Right ventricle myocardium inferior (tissue), 1 donor: ENCODE measurements at places on chromosomes 5 and 9. TPM values are rescaled to one million over a fixed set of nuclear protein-coding genes. Genes with fewer than 3 reads are reported as not detected.
A peak's percentile ranks its signal among the peaks of the same experiment; 100 is the strongest.

GRCh38 chr9:130387905-130388304 lies 56.9 kb upstream of the ASS1 start:
- DNase-seq: no peak

GRCh38 chr9:16867576-16868311 lies 2.7 kb downstream of the BNC2 start:
- no peak for DNase-seq

DNA sequence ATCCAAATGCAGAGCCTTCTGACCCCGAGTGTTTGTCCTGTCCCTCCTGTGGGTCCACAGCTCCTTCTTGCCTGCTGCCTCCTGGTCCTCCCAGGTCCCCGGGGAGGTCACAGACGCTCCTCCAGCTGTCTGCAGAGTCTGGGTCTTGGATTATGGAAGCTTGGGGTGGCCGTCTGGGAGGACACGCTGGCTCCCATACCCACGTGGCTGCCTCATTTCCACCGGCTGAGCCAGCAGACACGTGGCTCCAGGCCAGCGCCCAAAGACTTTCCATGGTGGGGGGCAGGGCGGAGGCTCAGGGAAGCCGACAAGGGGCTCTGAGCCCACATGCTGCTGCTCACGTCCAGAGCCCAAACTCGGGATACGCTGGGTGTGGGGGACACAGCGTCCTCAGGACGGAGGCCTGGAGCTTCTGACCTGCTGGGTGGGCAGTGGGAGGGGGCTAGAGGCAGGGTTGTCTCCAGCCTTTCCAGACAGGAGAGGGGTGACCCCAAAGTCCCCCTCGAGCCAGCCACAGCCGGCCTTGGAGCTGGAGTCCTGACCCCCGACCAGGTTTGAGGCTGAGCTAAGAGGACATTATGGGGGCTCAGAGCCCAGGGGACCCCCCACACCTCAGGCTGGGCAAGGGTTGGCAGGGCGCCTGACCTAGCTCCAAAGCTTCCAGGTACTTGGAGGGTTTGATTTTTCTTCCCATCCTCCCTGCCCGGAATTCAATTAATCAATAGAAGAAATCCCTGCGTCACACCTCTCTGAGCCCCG lies 24.2 kb upstream of the RNU6ATAC start:
- peak; percentile 68 for DNase-seq

DNA sequence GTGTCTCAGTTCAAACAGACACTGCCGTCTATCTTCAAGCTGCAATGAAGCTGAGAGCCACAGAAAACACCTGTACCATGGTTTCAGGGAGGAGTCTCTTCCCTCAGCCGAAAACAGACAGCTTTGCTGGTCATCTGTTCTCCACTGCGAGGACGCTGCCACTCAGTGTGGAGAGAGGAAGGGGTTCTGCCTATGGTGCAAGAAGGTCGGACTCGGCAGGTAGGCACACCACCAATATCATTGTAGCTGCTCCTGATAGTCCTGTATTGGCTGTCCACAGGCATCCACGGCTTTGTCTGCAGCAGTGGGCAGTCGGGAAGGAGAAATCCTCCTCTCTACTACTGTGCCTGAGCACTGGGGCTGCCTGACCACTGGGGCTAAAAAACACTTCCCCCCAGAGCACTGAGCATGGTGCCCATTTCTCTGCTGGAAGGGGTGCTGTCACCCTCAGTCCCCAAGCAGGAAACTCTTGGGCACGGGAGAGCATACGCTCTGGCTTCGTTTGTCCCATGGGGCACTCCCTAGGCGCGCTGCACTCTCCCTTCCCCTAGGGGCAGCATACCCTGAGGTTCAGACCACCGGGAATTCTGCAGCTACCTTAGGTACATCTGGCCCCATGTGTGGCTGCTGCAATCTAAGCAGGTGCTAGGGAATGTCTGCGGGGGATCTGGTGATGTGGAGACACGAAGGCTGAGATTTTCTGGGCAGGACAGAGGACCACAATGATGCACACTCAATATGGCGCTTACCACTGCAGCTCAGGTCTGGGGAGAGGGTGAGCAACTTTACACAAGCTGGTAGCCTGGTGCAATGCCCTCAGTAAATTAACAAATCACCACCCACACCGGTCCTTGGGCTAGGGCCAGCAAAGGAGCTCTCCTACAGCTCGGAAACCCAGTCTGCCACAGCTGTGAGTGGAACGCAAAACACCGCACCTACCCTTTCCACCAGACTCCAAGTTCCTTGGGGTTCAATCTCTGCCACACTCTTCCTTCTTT lies 880.9 kb upstream of the SEMA6A start:
- DNase-seq: no peak

DNA sequence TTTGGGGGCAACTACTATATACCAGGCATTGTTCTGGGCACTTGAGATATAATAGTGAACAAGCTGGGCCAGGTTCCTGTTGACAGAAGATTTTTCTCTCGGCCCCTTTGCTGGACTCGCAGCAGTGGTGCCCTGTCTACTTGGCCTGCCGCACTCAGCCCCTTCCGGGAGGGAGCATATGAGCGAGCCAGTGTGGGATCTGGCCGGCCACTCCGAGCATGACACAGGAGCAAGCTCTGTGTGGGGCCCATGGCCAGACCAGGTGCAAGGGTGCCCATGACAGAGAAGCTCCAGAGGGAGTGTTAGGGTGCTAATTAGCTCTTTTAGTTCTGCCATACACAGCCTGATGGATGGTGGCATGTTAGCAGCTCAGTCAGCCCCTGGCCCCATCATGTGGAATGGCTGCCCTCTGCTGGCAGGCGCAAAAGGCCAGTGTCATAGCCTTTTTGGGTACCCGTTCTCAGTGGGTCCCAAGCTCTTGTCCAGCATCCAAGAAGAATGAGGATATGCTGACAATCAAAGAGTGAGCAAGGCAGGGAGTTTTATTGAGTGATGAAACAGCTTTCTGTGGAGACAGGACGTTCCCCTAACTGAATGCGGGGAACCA lies 9.3 kb upstream of the KIF4B start:
- DNase-seq: peak; percentile 37

DNA sequence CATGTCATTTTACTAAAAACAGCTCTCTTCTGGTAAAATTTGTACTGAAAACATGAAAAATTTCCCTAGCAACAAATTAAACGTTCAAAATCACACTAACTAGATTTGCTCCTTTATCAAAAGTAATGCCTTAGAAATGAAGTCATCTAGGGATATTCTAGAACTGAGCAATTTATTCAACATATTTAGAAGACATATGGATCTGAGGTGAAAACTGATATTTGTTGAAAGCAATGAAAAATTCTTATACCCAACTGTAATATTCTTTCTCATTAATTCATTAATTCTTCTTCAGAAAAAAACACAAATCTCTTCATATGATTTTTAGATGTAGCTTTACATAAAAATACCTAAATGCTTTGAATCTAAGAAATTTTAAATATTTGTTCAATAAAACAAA lies 604.9 kb downstream of the NR2F1-AS1 start:
- DNase-seq: no peak

DNA sequence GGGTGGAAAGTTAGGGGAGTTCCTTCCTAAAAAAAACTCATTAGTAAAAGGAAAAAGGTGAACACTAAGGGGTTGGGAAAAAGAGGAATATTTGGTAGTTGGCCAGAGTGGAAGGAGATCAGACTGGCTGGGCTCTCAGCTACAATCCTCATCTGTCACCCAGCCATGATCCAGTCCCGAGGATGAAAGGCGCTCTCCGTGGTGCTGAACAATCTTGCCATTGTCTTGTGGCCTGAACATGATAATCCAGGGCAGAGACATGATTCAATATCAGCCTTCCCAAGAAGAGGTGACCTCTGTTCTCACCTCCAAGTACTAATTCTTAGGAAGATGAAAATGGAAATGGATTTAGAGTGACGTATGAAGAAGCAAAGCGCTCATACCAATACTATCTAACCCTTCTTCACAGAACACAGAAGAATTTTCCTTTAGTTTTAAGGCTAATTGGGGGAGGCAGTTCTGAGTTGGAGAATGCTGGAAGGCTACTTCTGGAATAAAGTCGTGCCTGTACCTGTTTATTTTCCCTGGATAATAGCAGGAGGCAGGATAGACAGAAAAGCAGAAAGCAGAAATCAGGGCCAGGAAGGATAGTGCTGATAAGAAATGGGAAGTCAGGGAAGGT lies 36.6 kb upstream of the MYORG start:
- DNase-seq: no peak

GRCh38 chr5:67842806-67843205 lies 372.8 kb upstream of the PIK3R1 start:
- DNase-seq: no peak

GRCh38 chr5:125148706-125149105 lies 402.3 kb upstream of the ZNF608 start:
- no peak for DNase-seq

GRCh38 chr9:108389056-108389455 lies 466.7 kb downstream of the ACTL7B start:
- DNase-seq: no peak

DNA sequence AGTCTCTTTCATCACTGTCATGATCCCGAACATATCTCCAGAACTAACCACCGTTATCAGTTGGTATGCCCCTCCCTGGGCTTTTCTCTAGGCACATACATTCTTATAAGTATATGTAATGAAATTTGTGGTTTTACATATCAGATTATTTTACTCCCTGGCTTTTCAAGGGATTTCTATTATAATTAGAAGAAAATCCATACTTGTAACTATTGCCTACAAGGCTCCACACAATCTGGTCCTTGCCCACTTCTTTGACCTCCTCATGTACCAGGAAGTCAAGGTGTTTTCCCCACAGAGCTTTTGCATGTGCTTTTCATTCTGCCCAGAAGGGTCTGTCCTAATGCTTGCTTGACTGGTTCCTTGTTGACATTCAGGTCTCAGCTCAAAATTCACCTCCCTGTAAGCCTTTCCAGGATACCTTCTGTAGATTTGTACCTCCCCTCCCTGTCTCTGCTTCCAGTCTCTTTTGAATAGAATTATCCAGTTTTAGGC lies 33.6 kb upstream of the HSD17B4 start:
- DNase-seq: no peak

GRCh38 chr9:84567805-84568204 lies 101.7 kb upstream of the NTRK2 start:
- DNase-seq: no peak

- DNase-seq: no peak
Measured at GRCh38 chr9:114069476-114070187, 8.5 kb downstream of the AMBP start.

GRCh38 chr5:145378226-145378625 lies 456.9 kb downstream of the PRELID2 start:
- DNase-seq: no peak

- no peak for DNase-seq
Measured at GRCh38 chr5:14147210-14147609, 4.1 kb downstream of the TRIO start.

GRCh38 chr9:127102176-127102575 lies 20.3 kb downstream of the ANGPTL2 start:
- DNase-seq: no peak

DNA sequence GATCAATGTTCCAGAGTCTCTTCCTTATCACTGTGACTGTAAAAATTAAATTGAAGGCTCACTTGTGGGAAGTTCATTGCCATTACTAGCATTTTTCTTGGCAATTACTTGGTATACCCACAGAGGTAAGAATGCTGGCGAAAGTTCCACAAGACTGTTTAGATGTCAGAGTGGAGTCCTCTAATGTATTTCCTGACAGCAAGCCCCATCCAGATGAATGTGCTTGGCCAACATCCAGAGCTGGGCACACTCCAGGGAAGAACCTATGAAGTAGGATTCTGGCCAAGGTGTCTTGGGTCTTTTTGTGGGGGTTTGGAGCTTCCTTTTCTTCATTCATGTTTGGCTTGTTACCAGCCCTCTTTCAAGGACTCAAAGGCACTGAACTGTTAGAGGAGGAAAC lies 473.6 kb downstream of the DMAC1 start:
- no peak for DNase-seq

DNA sequence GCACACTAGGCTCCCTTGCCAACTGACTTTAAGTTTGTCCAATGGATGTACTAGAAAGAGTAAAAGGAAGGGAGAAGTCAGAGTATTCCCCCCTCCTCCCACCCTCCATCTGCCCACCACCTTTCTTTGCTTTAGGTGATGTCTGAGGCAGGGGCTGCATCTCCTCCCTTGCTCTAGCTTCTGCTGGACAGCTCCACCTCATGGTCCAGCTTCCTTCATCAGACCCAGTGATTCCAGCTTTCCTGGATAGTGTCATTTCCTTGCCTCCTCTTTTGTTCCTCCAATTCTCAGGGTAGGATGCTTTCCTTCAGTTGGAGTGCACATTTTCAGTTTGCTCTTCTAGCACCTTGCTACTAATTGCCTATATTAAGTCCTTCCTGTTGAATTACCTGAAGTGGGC lies 67.4 kb downstream of the RAD23B start:
- no peak for DNase-seq

DNA sequence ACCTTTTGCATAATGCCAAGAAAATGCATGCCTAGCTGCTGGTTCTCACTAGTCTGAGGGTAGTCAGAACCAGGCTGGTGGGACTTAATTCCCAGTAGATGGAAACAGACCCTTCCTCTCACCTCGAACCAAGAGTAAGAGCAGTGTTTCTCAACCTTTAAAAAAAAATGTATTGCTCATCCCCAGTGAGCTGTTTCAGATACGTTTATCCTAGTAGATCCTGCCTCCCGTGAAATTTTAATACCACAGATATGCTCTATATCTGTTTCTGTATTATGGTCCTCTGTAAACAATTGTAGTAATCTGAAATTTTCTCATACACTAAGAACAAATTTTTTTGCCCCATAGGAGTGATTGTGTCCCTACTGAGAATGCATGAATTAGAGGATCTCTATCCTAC lies 86.2 kb downstream of the TEK start:
- DNase-seq: no peak

DNA sequence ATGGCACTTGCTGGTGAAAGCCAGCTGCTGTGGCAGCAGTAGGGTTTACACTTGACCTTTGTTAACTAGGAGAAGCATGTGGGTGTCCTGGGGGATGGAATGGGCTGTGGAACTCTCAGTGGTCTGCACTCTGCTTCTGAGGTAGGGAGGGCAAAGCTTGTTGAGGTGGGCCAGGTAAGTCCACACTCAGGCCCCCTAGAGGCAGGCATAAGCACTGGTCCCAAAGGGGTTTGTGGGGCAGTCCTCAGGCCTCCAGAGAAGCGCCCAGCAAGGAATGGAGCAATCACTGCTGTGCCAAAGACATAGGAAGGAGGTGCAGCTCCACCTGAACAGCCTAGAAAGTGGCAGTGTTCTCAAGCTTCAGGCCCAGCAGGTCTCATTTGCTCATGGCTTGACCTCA lies 34.7 kb downstream of the INSL4 start:
- DNase-seq: no peak

DNA sequence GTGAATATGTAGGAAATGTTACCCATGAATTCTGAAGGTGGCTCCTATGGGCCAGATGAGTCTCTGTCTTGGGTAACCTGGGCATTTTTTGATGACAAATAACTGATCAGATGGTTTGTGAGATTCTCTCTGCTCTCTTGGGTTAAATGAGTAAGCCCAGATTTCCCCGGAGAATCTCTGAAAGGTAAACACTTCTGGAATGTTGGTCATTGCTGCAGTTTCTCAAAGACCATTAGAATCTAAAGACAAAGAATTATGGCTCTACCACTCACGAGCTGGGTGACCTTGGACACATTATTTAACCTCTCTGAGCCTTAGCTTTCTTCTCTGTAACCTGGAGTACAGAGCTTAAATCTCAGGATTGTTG lies 191.2 kb downstream of the DAB2IP start:
- no peak for DNase-seq

Gene LCP2
- 6.7 TPM for total RNA-seq

Gene GRXCR2
- 5.5 TPM for total RNA-seq

Gene TLE1
- total RNA-seq: 9.8 TPM

Gene CER1
- not detected for total RNA-seq

Gene MYMK
- total RNA-seq: not detected

Gene DMRT3
- not detected for total RNA-seq

Gene KCNMB1
- total RNA-seq: 0.76 TPM

Gene FOXD4L4
- total RNA-seq: not detected

Gene DMRTA1
- total RNA-seq: 1.0 TPM

Gene CACFD1
- 13.9 TPM for total RNA-seq

Gene IL13
- total RNA-seq: not detected

Gene GABRB2
- total RNA-seq: 0.05 TPM
